ENCODE measurements at places on chromosomes 1 and 21.
A peak's percentile ranks its signal among the peaks of the same experiment; 100 is the strongest.

DNA sequence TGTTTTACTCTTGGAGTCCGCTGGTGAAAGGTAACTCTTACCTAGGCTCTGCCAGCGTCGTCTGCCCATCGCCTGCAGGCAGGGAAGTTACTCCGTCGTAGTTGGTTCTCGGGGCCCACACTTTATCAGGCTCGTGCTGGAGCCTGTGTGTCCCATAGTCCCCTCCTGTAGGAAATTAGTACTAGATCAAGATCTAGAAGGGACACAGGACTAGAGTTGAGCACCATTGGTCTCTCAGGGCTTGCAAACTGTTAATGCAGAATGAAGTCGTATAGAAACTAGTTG lies 940 bp downstream of the SRRM1 start:
- DNase-seq: no peak

- peak; percentile 12 for DNase-seq
Observed at GRCh38 chr1:178575611-178576361, 62.9 kb downstream of the TEX35 start.

- peak; percentile 65 for DNase-seq
Observed at GRCh38 chr1:975896-976683, 5.8 kb downstream of the PERM1 start.

DNA sequence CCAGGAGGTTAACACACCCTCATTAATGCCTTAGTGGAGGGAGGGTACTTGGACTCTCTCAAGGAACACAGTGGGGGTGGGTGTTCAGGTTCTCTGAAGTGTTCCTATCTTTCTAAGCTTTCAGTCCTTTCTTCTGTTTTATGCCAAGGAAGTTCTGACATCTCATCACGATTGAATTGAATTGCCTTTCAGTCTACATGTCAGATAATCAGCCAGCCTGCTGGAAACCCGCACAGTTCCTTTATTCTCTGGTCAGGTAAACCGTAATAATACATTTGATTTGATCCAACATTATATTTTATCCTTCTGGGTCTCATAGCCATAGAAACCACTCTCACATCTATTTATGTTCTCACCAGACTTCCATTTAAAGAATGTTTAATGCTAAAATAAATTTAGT lies 339.0 kb downstream of the RWDD3 start:
- no peak for DNase-seq

- DNase-seq: peak; percentile 71
Observed at GRCh38 chr1:23578311-23578996, 19.2 kb upstream of the ID3 start.

- no peak for DNase-seq
Observed at GRCh38 chr21:31460980-31461379, 116.9 kb upstream of the TIAM1 start.

DNA sequence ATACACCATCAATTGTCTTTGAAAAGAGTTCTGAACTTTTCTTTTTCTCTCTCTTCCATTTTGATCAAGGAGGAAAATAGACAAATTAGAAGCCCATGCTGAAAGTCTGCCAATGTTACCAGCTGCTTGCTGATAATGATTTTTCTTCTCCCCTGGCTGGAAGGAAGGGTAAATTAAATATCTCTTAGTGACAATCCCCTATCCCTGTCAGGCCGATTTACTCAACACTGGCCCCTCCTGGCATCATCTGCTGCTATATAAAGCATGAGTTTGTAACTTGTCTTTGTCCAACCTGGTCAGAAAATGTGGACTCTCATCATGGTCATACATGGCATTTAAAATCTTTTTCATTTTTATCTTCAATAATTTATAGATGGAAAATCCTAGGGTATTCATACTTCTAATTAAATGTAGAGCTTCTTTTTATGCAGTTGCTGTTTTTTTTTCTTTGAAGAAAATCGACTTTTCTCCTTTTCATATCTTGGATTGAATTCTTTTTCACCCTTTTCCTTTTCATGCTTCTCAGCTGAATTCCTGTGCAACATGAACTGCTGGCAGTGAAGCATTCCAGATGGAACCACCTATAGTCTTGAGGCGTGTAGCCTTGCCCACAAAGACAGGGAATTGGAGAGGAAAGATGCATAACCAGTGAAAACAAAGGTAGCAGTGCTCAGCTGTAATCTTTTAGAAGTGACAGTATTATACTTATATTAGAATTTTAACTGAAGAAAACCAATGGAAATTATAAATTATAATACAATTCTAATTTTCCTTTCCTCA lies 214.7 kb upstream of the PTGFR start:
- DNase-seq: no peak

DNA sequence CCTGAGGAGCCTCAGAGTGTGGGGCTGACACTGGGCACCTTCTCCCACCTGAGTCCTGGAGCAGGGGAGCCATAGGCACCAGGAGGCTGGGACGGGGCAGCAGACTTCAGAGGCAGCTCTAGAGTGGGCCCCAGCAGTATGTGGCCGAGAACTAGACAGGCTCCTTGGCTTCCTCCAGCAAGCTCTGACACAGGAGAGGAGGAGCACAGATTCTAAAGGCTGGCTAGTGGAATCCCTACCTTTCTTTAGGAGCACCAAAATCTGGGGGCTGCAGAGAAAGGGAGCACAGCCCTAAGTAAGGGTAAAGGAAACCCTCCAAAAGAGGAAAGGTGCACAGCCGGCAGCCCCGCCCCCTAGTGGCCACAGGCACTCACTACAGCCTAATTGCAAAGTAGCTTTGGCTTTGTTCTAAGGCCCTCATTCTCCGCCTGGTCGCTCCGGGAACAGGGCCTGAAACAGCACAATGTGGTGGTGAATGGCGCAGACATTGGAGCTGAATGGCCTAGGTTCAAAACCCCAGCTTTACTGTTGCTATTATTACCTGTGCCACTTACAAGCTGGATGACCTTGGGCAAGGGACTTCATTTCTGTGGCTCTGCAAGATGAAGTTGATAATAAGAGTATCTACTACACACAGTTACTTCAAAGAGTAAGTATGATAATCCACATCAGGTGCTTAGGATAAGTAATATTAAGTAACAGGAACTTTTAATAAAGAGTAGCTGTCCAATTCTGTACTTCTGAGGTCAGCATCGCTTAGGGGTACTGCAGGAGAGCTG lies 8.8 kb upstream of the GUCA2A start:
- peak; percentile 32 for DNase-seq

DNA sequence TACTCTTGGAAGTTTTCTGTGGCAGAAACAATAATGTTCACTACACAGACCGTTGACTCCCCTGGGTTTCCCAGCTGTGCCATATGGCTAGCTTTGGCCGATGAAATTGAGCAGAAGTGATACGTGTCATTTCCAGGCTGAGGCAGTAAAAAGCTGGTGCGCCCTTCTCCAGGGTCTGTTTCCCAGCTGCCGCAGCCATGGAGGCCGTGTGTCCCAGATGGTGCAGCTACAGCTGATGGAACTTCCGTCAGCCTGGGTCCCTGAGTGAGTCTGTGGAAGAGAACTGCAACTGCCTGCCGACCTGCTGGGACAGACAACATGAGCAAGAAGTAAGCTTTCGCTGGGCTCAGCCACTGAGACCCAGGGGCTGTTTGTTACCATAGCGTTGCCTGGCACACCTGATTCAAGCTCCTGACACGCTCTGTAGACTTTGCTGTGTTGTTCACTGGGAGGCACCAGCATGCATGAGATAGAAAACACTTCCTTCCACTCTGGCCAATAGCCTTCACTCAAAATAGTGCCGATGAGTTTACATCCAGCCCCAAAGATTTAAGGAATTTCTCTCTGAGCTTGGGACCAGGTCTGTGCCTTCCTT lies 116.3 kb upstream of the SLC25A33 start:
- DNase-seq: no peak

DNA sequence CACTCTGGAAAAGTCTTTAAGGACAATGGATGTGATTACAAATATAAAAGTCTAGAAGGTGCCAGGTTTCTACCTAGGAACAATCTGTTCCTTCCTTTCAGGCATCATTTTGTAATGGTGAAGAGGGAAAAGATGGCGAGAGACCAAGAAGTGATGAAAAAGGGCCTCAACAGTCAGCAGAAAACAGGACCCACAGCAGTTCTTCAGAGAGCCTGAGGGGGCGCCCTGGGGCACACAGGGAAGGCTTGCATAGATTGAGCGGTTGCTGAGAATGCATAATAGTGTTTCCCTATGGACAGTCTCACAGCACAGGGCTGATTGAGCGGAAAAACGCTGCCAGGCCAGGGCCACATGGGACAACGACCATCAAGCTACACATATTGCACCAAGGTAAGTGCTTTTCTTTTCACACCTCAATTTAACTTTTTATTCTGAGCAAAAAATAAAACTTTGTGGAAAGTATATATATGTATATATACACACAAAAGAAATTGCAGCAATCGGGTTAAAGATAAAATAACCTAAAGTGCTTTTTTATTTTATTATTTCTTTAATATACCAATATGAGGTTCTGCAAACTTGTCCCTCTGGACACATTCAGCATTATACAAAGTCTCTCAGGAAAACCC lies 3.1 kb upstream of the YRDC start:
- peak; percentile 80 for DNase-seq

GRCh38 chr1:244414543-244414942 lies 37.2 kb downstream of the ADSS2 start:
- DNase-seq: peak; percentile 89

GRCh38 chr1:192439373-192440025 lies 122.7 kb downstream of the RGS21 start:
- peak; percentile 87 for DNase-seq

GRCh38 chr21:17231771-17232170 lies 281.1 kb upstream of the CXADR start:
- DNase-seq: no peak

All from iris pigment epithelial cell (primary cell).